ENCODE measurements at places on chromosomes 12 and 14.

- peak; percentile 95 for DNase-seq
Measured at GRCh38 chr12:3698218-3698974, 54.5 kb downstream of the CRACR2A start.

- no peak for DNase-seq
Measured at GRCh38 chr12:91561958-91562325, 379.3 kb upstream of the DCN start.

DNA sequence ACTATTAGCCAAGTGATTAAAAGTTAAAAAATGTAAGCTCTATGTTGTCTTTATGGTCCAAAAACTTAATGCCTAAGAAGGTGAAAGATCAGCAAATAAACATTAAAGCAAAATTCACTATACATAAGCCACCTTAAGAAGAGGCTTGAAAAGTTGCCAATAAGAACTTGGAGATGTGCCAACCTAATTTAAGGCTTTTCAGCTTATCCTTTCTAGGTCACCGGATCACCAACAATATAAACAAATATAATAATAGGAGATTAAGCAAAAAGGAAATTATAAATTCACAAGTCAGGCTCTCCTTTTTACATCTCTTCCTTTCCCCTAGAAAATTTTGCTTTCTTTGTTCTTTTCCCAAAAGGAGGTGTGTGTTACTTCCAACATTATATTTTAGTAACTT is 30.9 kb downstream of the SLC2A3 start:
- DNase-seq, result no peak

DNA sequence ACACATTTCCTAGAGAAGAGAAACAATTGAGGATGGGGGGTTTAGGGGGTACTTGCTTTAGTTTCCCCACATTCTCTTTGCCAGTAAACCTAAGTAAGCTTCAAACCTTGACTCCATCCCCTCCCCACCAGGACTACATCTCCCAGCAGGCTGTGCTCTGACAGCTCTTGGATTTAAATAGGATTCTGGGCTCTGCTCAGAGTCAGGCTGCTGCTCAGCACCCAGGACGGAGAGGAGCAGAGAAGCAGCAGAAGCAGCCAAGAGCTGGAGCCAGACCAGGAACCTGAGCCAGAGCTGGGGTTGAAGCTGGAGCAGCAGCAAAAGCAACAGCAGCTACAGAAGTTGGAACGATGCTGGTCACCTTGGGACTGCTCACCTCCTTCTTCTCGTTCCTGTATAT is 20.6 kb downstream of the RDH12 start:
- no peak for DNase-seq

- no peak for DNase-seq
Measured at GRCh38 chr14:68195126-68195525, 375.5 kb downstream of the RAD51B start.

GRCh38 chr12:14810953-14811483 is 3.0 kb downstream of the SMCO3 start:
- DNase-seq, result no peak

DNA sequence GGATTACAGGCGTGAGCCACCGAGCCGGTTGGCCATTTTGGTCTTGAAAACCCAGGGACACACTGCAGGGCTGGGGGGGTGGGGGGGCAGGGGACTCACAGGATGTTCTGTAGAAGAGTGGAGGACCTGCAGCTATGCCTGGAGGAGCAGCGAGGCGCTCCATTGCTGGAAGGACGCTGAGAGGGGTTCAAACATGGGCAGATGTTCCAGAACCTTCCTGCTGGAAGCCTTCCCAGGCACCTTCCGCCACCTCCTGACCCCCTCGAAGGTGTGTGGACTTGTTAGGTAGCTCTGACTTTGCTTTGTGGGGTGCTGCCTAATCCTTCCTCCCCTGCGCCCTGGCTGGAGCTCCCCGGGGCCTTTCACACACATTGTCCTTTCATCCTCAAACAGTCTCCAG is 19.6 kb upstream of the PPP1R13B start:
- no peak for DNase-seq

- DNase-seq, result no peak
Measured at GRCh38 chr12:95851606-95852005, 7.1 kb upstream of the SNRPF start.

DNA sequence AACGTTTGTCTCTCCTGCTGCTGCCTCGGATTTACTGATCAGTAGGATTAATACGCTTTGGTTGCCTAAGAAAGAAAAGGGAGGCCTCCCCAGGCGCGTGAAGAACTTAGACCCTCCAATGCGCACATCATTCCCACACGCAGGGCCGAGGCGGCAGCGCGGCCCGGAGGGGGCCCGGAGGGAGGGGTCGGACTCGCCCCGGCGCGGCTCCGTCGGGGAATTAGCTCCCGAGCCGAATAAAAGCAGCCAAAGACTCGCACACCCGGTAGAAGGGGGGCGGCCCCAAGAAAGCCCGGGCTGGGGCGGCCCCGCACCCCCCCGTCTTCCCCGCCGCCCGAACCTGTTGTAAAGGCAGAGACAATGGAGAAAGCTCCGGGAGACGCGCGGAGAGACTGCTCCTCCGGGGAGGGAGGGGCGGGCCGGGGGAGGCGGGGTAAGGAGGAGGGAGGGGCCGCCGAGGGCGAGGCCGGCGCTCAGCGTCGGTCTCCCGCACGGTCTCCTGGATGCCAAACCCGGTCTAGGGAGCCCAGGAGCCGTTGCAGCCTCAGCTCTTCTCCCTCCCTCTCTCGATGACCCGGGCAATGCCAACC is at the start of gene NELL2:
TSS of gene NELL2 (minus strand) at position 362 of the 590 bp plus-strand sequence. CDS start 446 bp downstream, outside the sequence.
- peak; percentile 30 for DNase-seq

- no peak for DNase-seq
Measured at GRCh38 chr14:32350020-32350419, 20.9 kb downstream of the AKAP6 start.

- DNase-seq, result peak; percentile 69
Measured at GRCh38 chr12:53213348-53213747, 6.3 kb upstream of the ITGB7 start.

GRCh38 chr12:124754949-124755800 is 108.5 kb downstream of the SCARB1 start:
- DNase-seq, result peak; percentile 77

- DNase-seq, result no peak
Measured at GRCh38 chr12:4177262-4177661, 96.3 kb upstream of the CCND2 start.

- no peak for DNase-seq
Measured at GRCh38 chr14:105576525-105577088, 50.2 kb downstream of the TMEM121 start.

DNA sequence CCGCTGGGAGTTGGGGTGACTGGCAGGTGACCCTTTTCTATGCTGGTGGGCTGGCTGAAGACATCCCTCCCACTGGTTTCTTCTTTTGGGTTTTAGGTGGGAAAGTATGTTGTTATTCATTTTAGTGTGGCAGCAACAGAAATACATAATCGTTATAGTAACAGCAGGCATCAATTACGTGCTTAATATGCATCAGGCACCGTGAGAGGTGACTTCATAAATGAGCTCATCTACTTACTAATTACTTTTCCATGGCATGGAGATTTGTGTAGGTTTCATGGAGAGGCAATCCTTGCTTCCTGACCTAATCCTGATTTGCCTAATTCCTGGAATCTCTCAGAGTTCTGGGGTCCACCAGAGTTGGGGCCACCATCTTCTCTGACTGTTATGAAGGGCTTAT is 13.4 kb upstream of the CELA1 start:
- no peak for DNase-seq

DNA sequence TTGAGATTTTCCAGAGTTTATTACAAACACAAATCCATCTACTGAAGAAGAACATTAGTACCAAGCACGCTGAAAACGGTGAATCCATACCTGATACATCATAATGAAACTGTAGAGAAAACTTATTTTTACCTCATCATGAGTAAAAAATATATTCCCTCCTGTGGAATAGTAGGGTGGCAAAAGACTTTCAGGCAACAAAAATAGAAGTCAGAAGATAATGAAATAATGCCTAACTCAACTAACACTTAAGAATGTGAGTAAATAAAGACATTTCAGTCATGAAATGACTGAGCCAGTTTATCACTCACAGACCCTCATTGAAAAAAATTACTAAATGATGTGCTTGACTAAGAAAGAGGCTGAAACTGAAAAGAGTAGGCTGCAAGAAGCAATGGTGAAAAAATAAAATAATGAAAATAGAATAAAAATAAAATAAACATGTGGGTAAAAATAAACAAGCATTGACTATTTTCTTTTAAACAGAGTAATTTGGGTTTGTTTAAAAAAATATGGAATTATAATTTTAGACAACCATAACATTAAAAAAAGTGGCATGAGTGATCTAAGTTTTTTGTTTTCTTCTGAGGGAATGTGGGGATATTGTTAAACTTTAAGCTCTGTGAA is 148.6 kb downstream of the ASCL1 start:
- DNase-seq, result no peak

GRCh38 chr12:124629789-124630480 is 62.5 kb upstream of the NCOR2 start:
- no peak for DNase-seq

GRCh38 chr12:29710104-29710503 is 73.6 kb downstream of the TMTC1 start:
- DNase-seq, result no peak

DNA sequence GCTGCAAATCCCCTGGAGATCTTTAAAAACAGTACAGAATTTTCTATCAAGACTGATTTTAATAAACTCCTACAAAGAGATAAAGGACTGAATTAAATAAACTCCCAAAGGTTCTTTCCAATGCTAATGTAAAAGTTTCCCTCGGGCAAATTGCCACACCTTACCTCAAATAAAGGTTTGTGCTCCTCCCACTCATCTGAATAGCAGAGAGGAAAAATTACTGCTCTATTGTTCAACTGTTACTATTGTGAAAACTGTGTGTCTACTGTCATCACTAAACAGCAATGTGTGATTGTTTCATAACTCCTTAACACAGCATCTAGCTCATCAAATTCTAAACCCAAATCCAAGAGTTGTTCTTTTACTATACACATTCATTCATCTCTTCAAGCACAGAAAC is 3.2 kb downstream of the SPTLC2 start:
- no peak for DNase-seq

DNA sequence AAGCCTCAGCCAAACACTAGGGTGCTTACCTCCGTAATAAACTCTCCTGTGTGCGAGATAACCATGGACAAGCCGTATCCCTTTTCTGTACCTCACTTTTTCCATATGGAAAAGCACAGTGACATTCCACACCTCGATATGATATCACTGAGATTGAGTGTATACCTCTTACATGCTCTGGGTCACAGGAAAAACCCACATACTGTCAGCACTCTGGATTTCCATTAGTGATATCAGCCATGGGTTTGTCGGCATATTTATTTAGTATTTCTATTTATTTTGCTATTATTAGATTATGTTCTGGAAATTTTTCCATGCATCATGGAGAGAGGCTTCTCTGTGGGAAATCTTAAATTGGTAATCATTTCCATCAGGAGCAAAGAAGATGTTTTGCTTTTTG is 28.0 kb upstream of the DAAM1 start:
- no peak for DNase-seq

- DNase-seq, result no peak
Measured at GRCh38 chr12:11836282-11837151, 187.0 kb downstream of the ETV6 start.

GRCh38 chr14:98958632-98959031 is 313.4 kb downstream of the BCL11B start:
- no peak for DNase-seq

DNA sequence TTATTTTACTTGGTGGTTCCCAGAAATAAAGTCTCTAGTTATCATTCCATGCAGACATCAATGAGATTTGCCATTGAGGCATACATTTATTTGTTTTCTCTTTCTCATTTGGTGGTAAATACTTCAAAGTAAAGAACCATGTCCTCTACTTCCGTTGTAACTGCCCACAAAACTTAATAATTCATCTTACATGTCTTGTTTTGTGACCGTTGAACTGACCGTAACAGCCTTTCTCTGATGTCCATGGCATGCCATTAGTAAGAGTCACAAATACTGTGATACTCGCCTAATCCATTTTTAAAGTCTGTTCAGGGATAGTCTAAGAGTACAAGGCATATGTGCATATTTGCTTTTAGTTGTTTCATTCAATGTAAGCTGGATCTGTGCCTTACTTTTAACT is 145.3 kb downstream of the ETV6 start:
- no peak for DNase-seq

DNA sequence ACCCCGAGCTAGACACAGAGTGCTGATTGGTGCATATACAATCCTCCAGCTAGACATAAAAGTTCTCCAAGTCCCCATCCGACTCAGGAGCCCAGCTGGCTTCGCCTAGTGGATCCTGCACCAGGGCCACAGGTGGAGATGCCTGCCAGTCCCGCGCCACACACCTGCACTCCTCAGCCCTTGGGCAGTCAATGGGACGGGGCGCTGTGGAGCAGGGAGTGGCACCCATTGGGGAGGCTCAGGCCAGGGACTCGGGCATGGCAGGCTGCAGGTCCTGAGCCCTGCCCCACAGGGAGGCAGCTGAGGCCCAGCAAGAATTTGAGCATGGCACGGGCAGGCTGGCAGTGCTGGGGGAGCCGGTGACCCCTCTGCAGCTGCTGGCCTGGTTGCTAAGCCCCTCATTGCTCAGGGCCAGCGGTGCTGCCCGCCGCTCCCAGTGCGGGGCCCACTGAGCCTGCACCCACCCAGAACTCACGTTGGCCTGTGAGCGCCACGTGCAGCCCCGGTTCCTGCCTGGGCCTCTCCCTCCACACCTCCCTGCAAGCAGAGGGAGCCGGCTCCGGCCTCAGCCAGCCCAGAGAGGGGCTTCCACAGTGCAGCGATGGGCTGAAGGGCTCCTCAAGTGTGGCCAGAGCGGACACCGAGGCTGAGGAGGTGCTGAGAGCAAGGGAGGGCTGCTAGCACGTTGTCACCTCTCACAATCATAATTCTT is 136.7 kb downstream of the PAWR start:
- no peak for DNase-seq

GRCh38 chr14:85088192-85088591 is 441.8 kb upstream of the FLRT2 start:
- no peak for DNase-seq

GRCh38 chr14:65334765-65335410 is 77.6 kb upstream of the FUT8 start:
- no peak for DNase-seq

GRCh38 chr12:46963977-46964971 is 115.1 kb upstream of the PCED1B start:
- peak; percentile 89 for DNase-seq

DNA sequence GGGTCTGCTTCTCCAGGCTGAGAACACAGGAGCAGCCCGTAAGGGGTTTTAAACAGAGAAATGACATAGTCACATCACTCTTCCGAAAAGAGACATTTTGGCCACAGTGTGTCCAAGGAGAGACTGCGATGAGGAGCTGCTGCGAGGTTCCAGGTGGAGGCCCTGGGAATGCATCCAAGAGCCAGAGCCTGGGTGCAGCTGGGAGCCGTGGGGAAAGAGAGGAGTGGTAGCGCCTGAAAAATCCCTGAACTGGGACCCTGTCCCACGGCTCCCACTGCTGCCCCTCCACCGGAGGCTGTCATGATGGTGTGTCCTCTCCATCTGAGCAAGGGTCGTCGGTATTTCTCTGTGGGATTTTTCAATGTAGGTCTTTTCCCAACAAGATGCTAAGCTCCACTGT is 146.9 kb downstream of the BCL11B start:
- no peak for DNase-seq

GRCh38 chr12:131091413-131091975 is 137.8 kb downstream of the ADGRD1 start:
- no peak for DNase-seq

All from fibroblast of skin of back (primary cell).